ENCODE measurements at places on chromosomes 2 and 18.

- DNase-seq, result no peak
Measured at GRCh38 chr18:36744261-36744876, 84.4 kb downstream of the TPGS2 start.

- no peak for DNase-seq
Measured at GRCh38 chr2:171433763-171434012, at the start of gene METTL8. TSS of gene METTL8 (minus strand) at chr2:171433990. CDS start at chr2:171392185, 41,805 bp downstream.

- no peak for DNase-seq
Measured at GRCh38 chr2:106039634-106040315, 154.3 kb downstream of the UXS1 start.

GRCh38 chr18:57589161-57589560 lies 2.7 kb upstream of the FECH start:
- DNase-seq, result no peak

DNA sequence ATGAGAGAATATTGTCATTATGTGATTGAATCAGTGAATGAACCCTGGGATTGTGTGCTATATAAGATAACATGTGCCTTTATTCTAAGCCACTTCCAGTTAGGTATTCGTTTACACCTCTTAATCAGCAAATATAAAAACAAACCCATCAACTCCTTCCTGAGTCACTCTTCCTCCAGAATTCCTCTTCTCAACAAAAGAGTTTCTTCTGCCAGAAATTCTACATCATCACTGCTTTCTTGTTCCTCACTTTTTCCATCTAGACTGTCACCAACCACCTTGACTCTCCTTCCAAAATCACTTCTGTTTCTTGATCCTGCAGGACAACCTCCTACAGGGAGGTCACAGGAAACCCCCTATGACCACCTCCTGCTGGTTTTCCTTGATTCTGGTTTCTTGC lies 261.4 kb downstream of the CYP26B1 start:
- DNase-seq, result no peak

- DNase-seq, result no peak
Measured at GRCh38 chr2:96265349-96265839, 403 bp downstream of the TMEM127 start.

- no peak for DNase-seq
Measured at GRCh38 chr2:73588177-73588576, 54.0 kb downstream of the NAT8 start.

DNA sequence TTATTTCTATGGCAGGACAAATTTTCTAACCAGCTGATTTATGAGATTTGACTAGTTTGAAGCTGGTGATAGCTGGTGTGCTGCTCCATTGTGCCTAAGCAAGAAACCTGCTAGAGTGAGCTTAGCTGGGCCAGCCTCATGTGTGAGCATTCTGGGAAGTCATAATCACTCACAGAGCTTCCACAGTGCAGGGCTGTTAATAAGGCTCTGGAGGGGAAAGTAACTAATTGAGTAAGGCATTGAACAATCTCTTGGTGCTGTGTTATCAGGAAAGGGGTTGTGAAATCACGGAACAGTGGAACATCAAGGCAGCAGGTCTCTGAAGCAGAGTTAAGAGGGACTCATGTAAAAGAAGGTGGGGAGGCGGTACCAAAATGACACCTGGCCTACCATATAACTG lies 772.6 kb downstream of the MBD2 start:
- DNase-seq, result no peak

- no peak for DNase-seq
Measured at GRCh38 chr2:227642656-227643055, 23.9 kb upstream of the SCYGR5 start.

All from RWPE2 (cell line).